ENCODE measurements at places on chromosomes 16 and 17.

DNA sequence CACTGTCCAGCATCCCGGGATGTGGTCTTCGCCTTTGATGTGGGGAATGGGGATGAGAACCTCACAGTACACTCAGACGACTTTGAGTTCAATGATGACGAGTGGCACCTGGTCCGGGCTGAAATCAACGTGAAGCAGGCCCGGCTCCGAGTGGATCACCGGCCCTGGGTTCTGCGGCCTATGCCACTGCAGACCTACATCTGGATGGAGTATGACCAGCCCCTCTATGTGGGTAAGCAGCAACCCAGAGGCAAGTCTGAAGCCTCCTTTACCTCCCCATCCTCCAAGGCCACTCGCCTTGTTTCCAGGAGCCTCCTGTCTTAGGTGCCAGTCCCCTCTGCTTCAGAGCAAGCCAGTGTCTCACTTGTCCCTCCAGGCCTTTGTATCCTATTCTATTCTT is 10.2 kb downstream of the CNTNAP1 start:
- no peak for DNase-seq

DNA sequence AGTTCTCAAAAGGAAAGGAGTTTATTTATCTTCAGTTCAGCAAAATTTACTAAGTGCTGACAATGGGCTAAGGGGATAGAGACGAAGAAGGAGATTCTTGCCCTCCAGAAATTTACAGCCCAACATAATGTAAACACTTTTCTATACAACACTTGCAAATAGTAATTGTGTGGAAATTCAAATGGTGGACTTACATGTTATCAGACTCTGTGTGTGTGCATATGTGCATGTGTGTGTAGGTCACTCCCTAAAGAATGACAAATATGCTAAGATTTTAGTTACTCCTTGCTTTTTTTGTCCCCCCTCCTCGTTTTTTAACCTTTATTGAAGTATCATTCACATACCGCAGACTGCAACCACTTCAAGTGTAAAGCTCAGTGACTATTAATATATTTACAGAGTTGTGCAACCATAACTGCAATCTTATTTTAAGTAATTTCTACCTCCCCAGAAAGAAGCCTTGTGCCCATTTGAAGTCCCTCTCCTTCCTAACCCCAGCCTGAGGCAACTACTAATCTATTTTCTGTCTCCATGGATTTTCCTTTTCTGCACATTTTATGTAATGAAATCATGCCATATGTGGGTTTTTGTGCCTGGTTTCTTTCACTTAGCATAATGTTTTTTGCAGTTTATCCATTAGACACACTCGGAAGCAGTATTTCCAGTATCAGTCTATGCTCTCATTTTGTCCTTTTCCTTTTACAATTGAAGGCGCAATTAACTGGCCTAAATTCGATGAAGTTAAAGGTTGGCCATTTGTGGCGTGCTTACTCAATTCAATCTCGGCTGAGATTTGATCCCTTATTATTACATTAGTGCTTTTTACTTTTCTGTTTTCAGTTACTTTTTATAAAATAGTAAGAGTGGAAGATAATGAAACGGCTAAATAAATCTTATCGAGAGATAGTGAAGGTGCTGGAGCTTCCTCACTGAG is 318.4 kb downstream of the HAPSTR1 start:
- DNase-seq, result no peak

GRCh38 chr17:68657576-68657975 is 56.4 kb upstream of the FAM20A start:
- no peak for DNase-seq

DNA sequence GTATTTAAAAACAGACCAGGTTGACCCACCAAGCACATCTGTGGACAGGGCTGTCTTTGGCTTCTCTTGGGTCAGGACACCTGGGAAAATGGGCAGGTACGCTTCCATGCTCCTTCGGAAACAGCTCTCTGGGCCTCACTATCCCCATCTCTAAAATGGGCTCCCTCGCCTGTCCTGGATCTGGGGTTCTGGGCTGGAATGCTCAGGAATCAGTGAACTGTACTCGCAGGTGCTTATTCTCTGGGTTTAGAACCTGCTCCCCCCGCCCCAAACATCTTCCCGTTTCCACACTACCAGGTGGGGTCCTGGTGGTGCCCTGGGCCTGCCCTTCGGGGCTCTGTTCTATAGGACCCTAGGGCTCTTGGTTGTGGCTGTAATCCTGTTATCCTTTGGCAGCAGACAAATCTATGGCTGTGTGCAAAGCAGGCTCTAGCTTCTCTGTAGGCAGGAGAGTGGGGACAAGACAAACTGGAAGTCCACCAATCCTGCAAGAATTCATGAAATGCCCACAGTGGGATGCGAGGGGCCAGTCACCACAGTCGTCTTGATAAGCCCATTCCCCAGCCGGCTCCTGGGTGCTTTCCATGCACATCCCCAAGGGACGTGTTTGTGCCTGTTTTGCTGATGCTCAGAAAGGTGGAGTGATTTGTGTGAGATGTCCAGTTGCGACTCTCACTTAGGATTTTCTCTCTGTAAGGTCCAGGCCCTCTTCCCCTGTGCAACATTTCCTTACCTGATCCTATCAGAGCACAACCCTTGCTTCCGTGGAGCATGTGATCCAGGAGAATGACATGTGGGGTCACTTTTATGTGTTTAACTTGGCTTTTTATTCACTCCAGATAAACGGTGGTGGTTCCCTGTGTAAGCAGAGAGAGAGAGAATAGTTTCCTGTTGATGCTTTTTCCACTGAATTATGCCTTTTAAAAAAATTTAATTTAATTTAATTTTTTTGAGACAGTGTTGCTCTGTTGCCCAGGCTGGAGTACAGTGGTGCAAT is 37.2 kb downstream of the HAPSTR1 start:
- no peak for DNase-seq

DNA sequence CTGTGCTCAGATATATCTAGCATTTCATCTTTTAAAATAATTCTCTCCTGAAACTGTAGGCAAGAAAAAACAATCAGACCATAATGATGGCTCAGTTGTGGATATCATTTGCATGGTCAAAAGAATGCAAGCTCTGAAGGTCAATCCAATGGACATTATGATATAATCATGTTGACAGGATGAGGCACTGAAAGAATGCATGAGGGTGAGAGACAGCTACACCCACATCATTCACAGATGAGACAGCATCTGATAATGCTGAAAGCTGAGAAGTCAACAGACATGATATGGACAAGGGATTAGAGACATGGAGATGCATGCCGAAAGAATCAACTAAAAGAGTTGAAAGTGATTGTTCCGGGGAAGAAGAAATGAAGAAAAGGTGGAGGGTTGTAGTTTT is 346.4 kb upstream of the CDH5 start:
- no peak for DNase-seq

DNA sequence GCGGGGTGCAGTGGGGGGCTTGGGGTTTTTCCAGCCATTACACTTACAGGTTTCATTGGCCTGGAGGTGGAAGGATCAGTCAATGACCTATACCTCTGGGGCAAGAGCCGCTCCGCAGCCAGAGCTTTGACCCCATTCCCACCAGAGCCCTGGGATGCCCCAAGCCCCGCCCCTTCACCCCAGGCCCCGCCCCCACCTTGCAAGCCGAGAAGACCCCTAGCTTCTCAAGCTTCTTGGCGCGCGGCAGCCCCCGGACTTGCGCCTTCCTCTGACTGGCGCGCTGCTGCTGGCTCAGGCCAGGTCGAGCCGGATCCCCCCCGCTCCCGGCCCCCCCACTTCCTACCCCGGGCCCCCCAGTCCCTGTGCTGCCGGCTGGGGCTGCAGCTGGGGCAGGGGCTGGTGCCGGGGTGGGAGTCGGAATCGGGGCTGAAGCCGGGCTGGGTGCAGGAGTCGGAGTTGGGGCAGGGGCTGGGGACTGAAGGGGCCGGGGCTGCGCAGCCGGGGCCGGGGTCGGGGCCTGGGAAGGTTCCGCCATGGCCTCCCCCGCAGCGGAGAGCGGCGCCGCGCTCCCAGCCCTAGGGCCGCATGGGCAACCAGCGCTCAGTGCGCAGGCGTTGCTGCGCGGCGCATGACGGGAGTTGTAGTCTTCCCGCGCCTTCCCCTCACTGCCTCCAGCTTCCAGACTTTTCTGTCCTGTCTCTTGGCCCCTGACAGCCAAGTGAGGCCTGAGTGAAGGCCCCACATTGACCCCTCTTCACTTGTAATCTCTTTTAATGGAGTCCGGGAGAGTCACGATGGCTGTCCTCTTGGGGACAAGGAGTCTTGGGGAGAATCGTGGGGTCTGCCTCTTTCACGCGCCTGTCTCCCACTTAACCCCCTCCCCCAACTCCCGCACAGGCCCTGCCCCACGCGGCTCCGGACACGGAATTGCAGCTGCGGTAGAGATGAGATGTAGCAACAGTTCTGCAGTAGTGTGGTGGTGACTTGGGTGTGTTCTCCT is at the start of gene KAT2A:
Gene KAT2A (minus strand): TSS at position 598 of the 1,000 bp plus-strand sequence. CDS start 63 bp downstream, at position 535.
- peak; percentile 63 for DNase-seq

DNA sequence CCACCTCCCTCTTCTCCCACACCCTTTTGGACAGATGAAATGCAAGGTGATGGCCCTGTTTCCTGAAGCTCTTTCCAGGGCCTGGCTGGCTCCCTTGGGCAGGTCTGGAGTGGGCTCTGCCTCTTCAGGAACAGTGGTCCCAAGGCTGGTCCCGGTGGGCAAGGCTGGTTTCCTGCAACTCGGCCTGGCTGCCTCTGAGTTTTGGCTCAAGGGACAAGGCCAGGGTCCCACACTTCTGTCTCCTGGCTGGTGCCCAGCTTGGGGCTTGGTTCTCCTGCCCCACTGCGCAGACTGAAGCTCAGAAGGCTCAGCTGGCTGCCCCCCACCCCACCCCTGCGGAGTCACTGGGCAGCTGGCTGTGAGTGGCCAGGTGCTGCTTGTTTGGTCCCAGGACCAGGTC is 3.8 kb upstream of the ACTG1 start:
- DNase-seq, result no peak

DNA sequence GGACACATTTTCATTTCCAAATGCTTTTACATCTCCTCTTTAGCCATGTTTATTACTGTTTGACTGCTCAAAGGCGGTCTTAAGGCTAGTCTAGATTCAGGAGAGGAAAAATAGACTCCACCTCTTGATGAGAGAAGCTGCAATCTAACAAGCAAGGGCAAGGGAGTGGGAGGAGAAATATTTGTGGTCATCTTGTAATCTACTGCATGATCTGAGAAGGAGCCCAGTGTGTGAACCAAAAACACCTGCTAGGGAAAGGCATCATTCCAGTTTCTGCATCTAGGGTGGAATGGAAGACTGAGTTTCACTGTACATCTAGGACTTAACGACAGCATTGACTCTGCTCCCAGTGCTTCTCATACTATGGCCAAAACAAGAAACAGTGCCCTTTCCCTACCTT is 232.2 kb upstream of the HS3ST3A1 start:
- DNase-seq, result no peak

- no peak for DNase-seq
Observed at GRCh38 chr16:22373662-22374310, 633 bp downstream of the CDR2 start.

DNA sequence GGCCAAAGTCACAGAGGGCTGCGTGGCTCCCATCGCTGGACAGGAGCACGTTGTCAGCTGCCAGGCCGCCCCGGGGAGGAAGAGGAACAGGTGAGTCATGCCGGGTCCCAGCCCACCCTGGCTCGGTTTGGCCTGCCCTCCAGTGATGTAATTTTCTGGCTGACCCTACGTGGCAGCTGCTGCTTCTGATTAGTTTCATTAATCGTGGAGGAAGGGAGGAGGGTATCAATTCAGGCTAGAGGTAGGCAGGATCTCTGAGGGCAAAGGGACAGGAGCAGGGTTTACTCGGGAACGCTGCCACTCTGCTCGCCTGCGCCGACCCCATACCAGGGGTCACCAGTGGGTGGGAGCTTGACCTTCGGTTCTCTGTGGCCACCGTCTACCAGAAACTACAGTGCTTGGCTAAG is 11.7 kb upstream of the SPATA32 start:
- DNase-seq, result no peak

GRCh38 chr17:47604598-47604927 is 45.2 kb upstream of the KPNB1 start:
- no peak for DNase-seq

- no peak for DNase-seq
Observed at GRCh38 chr16:57266531-57267260, 17.8 kb downstream of the PLLP start.

DNA sequence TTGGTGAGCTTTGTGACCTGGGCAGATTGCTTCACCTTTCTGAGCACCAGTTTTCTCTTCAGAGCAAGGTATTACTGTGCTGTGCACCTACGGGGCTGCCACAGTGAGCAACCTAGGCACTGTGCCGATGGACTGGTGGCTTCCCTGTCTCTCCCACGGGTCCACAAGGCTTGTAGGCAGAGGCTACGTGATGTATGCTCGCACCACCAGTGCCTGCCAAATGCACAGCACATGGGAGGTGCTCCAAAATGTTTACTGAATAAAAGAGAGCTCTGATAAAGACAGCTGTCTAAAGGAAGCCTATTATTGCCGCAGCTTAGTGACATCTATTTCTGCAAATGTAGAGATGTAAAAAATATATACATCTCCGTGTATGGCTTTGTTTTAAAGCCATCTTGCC is 139.2 kb downstream of the CDK5R1 start:
- DNase-seq, result no peak

DNA sequence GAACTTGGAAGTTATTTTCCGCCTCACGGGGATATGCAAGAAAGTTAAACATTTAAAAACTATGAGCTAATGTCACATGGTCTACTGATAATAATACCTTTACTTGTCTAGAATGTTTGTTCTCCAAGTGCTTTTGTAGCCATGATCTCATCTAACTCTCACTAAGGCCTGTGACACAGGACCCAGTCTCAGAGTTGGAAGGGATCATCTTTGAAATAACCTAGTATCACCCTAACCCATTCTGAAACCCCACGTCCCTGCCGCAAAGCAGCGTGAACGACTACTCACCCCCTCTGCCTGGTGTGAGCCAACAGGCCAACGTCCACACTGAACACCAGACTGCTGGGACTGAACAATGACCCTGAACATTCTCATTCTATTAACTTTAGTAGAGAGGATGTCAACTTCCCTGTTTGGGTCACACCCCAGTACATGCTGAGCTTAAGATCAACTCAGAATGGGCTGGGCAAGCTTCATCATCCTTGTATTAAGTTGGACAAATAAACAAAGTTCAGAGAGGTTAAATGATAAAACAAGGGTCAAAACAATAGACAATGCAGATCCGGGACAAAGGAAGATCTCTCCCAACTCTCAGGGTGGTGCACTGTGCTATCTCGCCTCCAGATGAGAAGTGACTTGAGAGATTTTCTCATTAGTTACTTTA is 54.8 kb upstream of the BCAR1 start:
- DNase-seq, result no peak

GRCh38 chr17:74703311-74703710 is 9.4 kb downstream of the CD300LF start:
- no peak for DNase-seq

All from stimulated activated CD4-positive, alpha-beta T cell treated with anti-CD3 and anti-CD28 coated beads, TNF-alpha, amount 100 ng/mL, for 4 hours (primary cell).